ENCODE measurements at places on chromosomes 2 and 18.

DNA sequence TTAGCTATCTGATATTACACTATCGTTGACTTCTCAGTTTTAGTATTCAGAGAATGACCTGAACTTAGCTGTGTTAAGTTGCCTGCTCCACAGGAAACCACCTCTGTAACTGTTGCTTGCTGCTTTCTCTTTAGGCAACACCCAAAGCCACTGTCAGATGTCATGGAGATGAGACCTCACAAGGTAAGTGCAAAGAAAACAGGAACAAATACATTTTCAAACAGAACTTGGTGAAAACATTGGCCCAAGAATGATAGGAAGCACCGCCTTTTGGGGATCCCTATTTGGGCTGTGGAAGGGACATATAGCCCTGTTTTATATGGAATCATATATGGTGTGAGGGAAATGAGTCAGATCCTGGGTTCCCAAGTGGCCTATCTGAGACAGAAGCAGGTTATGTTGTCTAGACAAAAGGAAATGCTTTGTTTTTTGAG is 143.4 kb downstream of the UBE2E3 start:
- DNase-seq: peak; percentile 66

DNA sequence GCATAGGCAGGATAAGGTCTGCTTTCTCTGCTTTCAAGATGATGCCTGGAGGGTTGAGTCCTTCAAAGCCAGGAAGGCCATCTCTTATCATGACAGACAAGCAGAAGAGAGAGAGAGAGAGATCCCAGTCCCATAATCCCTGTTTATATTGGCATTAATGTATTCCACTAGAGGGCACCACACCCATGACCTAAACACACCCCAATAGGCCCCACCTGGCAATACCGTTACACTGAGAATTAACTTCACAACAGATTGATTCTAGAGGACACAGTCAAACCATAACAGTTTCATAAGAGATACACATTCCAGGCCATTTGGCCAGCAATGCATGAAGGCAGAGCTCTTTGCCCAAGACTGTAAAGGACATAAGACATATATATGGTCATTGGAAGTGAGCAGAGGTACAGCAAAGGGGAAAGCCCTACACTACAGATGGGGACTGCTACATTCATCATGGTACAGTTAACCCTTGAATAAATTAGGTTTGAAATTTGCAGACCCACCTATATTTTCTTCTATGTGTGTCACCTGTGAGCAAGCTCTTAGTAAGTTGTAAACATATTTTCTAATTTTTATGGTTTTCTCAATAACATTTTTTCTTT is 1516.1 kb downstream of the RPIA start:
- DNase-seq: no peak

DNA sequence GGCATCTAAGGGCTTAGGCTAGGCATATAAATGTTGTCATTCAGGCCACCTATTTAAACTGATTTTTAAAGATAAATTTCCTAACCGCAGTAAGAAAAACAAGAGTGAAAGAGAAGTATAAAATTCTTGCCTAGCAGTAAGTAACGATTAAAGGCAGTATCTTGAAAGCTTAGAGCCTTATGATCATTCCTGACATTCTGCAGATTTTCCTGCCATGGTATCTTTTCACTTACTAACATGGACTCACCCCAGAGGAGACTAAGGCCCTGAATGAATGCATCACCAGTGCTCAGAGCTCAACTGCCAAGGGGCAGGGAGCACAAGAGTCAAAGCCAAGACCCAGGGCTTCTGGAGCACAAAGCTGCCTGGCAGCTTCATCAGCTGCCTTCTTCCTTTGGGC is 133.1 kb downstream of the GCA start:
- DNase-seq: no peak

- DNase-seq: no peak
Observed at GRCh38 chr2:70498528-70498927, 55.1 kb downstream of the TGFA start.

- no peak for DNase-seq
Observed at GRCh38 chr2:107078584-107078983, 192.6 kb upstream of the ST6GAL2 start.

DNA sequence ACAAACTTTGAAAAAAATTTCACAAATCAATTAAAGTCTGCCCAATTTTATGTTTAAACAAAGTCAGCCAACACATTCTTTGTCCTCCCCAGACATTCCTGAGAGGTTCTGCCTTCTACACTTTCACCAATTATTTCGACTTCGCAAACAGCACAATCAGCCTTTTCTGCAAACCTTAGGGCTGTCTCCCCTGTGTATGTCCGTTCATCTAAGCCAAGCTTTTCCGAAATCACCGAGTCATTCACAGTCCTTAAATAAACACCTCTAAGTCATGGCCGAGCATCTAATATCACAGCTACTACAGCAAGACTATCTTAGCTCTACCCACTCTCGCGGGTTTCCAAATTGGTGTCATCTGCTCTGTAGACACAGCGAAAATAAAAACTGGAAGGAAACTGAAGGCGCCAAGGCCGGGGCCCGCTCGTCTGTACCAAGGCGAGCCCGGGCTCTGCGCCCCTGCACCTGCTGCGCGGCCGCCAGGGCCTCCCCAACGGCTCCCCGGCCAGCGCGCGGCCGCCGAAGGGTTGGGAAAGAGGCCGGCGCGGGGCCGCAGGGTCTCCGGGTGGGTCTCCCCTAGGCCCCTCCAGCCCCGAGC is 730 bp downstream of the ODC1 start:
- DNase-seq: no peak

GRCh38 chr18:78625847-78626246 is 353.8 kb upstream of the SALL3 start:
- no peak for DNase-seq

DNA sequence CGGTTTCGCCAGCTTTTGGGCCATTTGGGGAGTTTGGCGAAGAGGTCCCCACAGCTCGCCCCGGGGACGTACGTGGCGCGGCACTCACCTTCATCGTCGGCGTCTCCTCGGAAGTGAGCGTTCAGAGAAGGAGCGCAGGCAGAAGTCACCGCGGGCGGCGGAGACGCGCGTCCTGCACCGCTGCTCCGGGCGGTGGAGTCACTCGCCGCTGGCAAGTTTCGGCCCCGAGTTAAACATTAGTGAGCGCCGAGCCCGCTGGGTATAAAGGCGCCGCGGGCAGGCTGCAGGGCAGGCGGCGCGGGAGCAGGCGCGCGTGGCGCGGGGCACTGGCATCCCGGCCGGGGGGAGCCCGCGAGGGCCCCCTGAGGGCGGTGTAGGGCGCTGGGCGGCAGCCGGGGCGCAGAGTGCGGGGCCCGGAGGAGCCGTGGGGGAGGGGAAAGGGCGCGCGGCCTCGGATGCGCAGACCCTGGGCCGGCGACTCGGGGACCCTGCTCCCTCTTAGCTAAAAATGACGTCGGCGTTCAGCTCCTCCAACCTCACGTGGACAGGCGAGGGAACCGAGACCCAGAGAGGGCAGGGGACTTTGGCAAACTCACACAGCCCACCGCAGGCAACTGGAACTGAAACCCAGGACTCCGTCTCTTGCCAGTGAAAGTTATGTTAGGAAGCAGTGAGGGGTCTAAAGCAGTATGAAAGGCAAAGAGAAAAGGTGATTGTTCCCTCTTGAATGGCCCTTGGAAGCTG is at the start of gene DPP4:
Gene DPP4, minus strand, starts transcription at position 328 of the 744 bp plus-strand sequence. Its CDS starts 234 bp downstream, at position 94.
- peak; percentile 81 for DNase-seq

- DNase-seq: no peak
Observed at GRCh38 chr18:69233465-69234054, 167.1 kb upstream of the DOK6 start.

- DNase-seq: no peak
Observed at GRCh38 chr18:10161315-10161714, 247.5 kb downstream of the VAPA start.

- no peak for DNase-seq
Observed at GRCh38 chr18:77110936-77111335, 21.6 kb downstream of the MBP start.

DNA sequence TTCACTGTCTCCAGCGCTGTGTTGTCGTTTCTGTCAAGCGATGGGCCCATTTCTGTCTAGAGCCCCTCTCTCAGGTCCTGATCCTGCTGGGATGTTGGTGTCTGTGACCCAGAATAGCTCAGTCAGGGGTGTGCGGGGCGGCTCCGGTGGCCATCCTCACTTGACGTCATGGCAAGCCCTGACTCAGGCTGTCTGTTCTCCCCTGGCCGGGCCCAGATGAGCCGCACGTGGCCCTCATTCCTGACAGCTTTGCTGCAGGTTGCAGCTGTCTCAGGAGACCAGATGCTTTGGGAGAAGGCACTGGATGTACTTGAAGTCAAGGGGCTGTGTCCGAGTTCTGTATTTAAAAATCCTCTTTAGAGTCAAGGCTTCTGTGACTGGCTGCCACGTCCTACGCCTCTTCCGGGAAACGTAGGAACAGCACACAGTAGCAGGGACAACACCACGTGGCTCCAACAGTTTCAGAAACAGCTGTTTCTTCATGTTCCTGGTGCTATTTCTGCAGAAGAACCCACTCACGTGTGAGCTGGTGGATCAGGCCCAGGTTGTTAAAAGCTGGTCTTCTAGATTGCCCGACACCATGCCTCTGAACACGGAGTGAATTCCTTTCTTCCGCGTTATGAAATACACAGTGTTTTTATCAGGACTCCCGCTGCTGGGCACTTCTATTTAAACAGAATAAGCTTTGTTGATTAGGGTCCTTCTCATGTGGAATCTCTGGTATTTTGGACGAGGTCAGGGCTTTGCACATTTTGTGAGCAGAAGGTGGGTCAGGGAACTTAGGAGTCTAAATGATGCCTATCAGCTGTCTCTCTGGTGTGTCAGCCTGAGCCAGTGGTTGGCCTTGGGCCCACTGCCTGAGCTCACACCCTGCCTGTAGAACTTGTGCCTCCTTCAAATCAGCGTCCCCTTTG is 28.3 kb upstream of the NTSR2 start:
- no peak for DNase-seq

DNA sequence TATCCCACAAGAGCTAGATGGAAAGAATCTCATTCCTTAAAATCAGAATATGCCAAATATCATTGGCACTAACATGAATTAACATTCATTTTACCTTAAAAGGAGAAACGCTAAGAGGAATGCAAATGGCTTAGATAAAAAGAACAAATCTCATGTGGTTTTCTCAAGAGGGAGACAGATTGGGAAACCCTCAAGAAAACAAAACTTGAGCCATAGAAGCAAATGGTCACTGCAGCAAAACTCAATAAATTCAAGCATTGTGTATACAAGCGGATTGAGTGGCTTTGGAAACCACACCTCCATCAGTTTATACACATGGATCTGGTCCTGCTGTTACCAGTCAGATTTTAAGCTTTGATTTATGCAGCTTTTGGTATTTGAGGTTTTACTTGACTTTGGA is 1331.8 kb upstream of the ZEB2 start:
- DNase-seq: no peak

GRCh38 chr2:173456960-173457359 is 102.3 kb downstream of the CDCA7 start:
- no peak for DNase-seq

GRCh38 chr2:212173331-212173730 is 365.3 kb downstream of the ERBB4 start:
- DNase-seq: no peak

- DNase-seq: no peak
Observed at GRCh38 chr2:226131299-226131784, 668.3 kb downstream of the IRS1 start.

GRCh38 chr18:24593401-24593800 is 133.0 kb downstream of the HRH4 start:
- DNase-seq: no peak

DNA sequence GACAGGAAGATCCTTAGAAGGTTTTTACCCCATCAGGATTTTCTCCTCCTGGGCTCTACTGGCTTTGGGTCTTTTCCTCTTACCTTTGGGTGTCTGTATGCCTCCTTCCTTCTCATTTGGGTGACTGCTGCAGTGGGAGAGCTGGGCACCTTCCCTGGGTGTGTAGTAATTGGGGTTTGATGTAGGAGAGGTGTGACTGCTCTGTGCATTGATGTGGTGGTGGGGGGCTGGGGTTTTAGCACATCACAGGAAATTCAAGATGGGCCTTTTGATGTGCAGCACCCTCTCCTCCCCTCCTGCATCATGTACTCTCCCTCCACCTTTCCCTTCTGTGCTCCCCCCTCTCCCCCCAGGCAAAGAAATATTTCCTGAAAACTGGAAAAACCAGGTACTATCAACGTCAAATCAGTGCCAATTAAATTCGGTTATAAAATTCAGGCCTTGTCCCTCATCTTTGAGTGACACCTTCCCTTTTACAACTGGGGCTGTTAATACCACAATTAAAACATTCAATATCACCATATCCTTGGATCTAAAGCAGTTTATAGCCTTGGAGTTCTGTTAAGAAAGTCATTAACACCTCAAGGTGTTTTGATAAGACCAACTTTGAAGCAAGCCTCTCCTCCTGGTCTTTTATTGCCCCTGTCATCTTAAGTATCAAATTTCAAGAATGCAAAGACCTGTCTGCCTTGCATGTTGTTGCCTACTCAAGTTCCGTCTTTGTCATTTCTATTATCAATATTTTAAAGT is 23.3 kb downstream of the EDAR start:
- no peak for DNase-seq

GRCh38 chr2:186129767-186130581 is 356.1 kb upstream of the ZC3H15 start:
- DNase-seq: no peak

- DNase-seq: no peak
Observed at GRCh38 chr2:181946444-181947127, 39.1 kb upstream of the PPP1R1C start.

GRCh38 chr2:143371616-143372015 is 242.4 kb downstream of the ARHGAP15 start:
- DNase-seq: no peak

DNA sequence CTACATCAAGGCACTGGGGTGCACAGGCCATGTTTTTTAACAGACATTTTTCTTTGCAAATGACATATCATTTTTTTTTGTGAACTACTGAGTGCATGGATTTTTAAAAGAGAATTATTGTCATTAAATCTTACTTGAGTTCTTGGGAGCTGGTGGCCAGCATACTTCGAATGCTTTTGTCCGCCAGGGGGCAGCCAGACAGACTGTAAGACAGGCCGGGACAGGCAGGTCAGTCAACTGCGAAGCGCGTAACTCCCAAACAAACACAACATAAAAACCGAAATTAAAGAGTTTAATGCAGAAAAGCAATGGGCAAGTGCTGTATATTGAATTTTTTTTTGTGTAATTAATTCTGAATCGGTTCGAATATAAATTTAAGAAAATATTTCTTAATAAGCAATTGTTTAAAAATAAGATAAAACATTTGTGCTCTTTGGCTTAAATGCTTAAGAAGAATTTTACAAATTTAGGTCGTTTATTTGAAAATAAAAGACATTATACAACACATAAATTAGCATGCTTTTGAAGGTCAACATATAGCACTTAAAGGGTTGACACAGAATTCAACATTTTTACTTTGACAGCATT is 142.2 kb upstream of the PXDN start:
- peak; percentile 71 for DNase-seq

All from activated effector memory CD4-positive, alpha-beta T cell treated with anti-CD3 and anti-CD28 coated beads, Interleukin-2, amount 50 U/mL, for 16 hours (primary cell).